ENCODE measurements at places on chromosomes 6 and 20.

DNA sequence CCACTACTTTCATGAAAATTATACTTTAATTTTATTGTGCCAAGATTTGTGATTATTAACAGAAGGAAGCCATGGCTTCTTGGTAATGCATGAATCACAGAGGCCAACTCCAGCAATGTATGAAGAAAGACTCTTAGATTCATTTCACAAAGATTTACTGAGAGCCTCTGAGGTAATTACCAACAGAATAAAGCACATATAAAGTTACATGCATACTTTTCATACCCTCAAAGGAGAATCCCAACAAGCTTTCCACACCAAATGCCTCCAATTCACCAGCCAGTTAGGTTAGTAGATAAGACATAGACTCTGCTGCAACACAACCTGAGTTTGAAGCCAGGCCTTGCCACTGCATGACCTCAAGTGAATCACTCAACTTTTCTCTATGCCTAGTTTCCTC, 41.9 kb downstream of the HBS1L start:
- no peak for DNase-seq

DNA sequence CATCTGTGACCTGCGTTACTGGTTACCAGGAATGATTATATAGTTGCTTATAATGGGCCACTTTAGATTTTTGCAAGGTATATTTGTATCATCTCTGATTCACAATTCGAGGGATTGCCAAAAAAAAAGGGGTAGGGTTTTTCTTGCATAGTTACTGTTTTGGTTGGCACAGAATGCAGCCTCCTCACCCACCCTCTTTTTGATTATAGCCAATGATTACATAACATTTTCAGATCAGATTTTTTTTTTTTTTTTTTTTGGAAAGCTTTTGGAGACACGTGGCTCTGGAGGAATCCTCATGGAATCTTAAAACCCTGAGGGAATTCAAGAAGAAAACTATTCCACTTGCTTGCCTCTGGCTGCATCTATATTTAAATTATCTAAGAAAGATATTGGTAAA, 53.7 kb downstream of the UST start:
- peak; percentile 62 for DNase-seq

DNA sequence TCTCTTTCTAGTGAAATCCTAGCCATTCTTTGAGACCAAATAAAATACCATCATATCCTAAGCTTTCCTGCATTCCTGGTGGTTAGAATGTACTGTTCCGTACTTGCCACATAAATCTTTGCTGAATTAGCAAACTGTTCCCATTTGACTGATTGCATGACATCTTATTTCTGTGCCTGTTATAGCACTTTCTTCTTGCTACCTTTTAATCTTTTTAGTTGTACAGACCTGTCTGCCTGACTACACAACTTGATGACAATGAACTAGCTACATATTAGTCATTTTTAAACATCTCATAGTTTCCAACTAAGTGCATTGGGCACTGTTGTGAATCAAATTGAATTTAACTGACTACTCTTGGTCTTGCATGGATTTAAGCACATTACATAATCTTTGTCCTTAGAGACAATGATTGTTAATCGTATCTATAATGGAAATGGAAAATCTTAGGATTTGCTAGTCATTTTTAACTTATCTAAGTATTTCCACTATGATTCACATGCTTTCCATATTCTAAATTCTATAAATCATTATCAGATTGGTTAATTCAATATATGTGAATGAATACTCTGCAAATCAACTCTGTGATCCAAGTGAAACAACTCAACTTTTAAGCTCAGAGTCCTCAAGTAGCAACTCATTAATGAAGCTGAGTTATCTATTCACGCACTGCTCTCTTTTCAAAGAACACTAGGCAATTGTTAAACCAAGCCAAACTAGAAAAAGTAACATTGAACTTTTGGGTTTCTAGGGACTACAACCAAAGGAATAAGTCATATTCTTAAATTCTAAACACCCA, 109.0 kb downstream of the TNFRSF21 start:
- no peak for DNase-seq

DNA sequence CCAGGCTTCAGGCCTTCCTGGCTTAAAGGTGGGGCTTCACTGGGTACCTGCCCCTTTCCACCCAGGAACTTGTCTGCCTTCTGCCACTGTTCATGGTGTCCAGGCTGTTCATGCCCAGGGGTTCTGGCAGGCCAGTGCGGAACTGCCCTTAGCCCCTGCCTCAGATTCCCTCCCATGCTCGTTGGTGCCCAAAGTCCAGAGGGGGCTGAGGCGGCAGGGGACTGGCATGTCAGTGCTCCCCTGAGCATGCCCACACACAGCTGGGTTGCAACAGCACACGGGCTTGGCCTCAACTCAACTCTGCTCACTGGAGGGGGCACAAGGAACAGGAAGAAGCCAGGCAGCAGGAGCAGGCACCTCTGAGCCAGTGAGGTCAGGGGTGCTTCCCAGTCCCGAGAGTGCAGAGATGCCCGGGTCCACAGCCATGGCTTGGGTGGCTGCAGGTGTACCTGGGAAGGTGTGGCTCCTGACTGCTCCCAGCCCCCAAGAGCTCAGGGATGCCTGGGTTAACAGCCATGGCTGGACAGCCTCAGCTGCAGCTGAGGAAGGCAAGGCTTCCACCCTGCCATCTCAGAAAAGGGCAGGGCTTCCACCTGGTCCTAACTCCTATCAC, 845.9 kb downstream of the EYS start:
- DNase-seq = no peak

Data from MG63 (cell line).